ENCODE measurements at places on chromosomes 4 and X.

- no peak for DNase-seq
Measured at GRCh38 chrX:146854281-146854680, 39.7 kb upstream of the CXorf51A start.

- DNase-seq, result no peak
Measured at GRCh38 chr4:5040856-5041620, 10.2 kb upstream of the STK32B start.

GRCh38 chrX:100600340-100600739, 15.6 kb downstream of the TNMD start:
- DNase-seq, result no peak

DNA sequence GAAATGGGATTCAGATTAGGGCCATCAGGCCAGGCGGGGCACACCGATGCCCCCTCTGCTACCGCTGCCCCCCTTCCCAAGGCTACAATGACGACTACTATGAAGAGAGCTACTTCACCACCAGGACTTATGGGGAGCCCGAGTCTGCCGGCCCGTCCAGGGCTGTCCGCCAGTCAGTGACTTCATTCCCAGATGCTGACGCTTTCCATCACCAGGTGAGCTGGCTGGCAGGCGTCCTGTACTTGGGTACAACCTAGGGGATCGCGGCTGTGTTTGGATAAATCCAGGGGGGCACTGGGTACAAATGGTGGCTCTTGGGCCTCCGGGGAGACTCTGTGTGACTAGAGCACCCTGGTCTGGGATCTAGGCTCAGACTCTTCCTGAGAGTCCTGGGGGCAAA, 1.1 kb downstream of the EMD start:
- DNase-seq, result no peak

DNA sequence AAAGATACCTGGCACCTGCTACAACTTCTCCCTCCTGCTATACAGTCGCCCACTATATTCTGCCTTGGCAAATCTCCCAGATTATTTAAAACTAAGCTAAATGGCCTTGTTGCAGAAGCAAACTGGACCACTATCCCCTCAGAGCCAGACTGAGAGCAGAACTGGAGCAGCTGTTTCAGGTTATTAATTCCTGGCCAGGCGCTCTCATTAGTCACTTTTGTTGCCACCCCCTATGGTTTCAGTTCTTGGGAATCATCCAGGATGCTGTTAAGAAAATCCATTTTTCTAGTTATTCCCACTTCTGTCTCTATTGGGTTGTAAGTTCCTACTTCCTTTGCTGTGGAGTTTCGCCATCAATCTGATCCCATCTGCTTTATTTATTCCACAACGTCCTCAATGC, 30.1 kb downstream of the ADGRA3 start:
- no peak for DNase-seq

GRCh38 chr4:147307896-147308674, 172.8 kb upstream of the EDNRA start:
- DNase-seq, result no peak

DNA sequence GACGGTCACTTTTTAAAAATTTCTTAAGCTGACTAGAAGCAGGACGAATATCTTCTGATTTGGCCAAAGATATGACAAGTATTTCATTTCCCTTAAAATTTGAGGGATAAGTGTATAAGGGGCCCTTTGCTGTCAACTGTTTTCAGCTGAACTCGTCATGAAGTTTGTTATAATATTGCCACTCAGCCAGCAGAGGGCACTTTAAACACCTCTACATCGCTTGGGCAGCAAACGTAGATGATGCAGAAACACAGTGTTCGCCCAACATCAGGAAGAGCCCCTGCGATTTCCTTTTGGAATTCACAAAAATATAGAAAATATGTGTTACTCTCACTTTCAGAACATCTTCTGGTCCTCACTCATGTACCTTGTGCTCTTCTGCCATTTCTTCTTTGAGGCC, 435.7 kb upstream of the FMR1 start:
- DNase-seq, result no peak

GRCh38 chrX:64205441-64205734, at the start of gene AMER1:
Gene AMER1, minus strand, starts transcription at chrX:64205708. Its CDS starts 12,422 bp downstream, at chrX:64193286.
- peak; percentile 5 for DNase-seq

- no peak for DNase-seq
Measured at GRCh38 chr4:150818661-150819060, 196.4 kb downstream of the LRBA start.

DNA sequence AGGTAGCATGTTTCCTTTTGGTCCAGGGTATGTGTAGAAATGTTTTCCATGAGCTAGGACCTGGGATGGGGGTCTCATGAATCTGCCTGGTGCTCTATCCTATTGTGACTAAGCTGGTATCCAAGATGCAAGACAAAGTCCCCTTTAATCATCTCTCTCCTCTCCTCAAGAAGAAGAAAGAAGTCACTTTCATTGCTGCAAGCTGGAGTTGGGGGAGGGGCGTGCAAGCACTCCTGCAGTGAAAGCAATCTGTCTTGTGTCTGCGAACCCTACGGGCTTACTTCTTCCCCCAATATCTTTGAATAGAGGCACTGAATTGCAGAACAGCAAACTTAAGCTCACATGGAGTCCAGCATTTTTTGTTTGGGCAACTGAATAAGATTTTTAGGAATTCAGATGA, 27.2 kb upstream of the GRPR start:
- DNase-seq, result no peak

All from stimulated activated CD4-positive, alpha-beta T cell treated with anti-CD3 and anti-CD28 coated beads, Interleukin-12 subunit alpha, Interleukin-12 subunit beta, amount 100 ng/mL, for 24 hours (primary cell).